ENCODE measurements at places on chromosomes 6 and 20. TPM values are rescaled to one million over a fixed set of nuclear protein-coding genes. Genes with fewer than 3 reads are reported as not detected.

DNA sequence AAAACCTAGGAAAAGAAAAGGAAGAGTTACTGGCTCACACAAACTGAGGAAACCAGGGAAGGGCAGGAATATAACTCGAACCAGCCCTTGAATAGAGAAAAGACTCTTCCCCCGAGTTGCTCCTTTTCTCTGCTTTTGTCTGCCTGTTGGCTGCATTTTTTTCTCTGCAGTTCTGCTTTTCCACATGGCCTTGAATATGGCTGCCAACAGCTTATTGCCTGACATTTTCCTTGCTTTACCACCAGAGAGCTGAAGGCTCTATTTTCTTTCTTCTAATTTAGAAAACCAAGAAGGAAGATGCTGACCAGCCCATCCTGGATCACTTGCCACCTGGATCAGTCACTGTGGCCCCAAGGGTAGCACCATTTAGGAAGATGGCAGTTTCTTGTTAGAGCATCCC is 164.8 kb upstream of the MAN1A1 start:
- H3K36me3 ChIP-seq: no peaks in the 10 kb centered on the region
- H3K27me3 ChIP-seq: peaks cover 5% of the 10 kb centered on the region
- no peaks in the 10 kb centered on the region for H3K4me1 ChIP-seq
- no peak overlapping the region for H3K4me3 ChIP-seq
- no peak overlapping the region for H3K27ac ChIP-seq

DNA sequence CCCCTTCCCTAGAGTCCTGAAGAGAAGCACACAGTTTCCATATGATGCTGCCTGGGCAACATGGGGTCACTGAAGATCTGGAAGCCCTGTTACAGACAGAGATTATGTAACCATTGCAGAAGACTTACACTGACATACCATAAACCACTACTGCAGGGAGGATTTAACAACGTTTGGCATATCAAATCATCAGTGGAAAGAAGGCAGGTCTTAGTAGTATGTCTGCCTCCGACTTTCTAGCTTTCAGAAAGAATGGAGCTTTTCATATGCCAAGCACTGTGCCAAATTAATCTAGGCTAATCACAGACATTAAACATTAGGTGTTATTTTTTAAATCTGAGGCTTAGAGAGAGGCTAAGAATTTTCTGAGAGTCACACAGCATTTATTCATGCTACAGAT is 144.3 kb downstream of the ADGRB3 start:
- H3K36me3 ChIP-seq: no peaks in the 10 kb centered on the region
- H3K4me1 ChIP-seq: no peaks in the 10 kb centered on the region
- H3K27me3 ChIP-seq: no peaks in the 10 kb centered on the region
- H3K27ac ChIP-seq: no peak overlapping the region
- no peak for DNase-seq

LIN28B gene
- not detected for total RNA-seq

SLC35D3 gene
- total RNA-seq: not detected

DNA sequence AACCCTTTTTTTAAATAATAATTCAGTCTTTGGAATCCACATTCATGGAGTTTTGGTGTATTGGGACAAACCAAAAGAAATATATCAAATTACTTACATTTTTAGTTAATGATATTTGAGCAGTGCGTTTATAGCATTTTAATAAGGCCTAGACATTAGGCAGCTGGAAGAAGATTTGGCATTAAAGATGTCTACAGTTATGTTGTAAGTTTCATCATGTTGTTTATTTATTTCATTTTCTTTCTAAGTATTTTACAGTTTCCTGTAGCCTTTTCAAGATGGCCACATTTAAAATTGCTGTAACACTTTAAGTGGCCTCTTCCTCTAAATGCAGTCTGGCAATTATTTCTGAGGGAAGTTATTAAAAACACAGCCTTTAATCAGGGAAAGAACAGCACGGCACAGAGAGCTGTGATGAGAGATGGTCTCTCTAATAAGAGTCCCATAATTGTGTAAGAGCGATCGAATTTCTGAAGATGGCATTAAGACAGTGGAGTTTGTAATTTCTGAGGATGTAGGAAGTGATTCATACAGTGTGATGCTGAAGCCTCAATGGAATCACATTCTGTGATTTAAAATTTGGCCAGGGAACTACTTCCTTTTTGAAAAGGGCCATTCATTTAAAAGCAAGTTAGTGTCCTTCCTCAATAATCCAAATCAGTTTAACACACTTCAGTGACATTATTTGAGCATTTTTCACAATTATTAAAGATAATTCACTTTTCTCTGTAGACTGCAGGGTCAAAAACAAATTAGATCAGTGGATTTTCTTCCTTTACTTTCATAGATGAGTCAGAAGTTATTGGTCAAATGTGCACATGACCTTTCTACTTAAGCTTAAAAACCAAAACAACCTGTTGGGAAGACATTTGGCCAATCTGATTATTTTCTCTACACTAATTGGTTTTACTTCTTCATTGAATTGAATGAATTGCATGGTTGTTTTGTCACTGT is 52.4 kb upstream of the EDN3 start:
- H3K4me3 ChIP-seq: no peak overlapping the region
- H3K36me3 ChIP-seq: peaks cover 11% of the 10 kb centered on the region
- no peaks in the 10 kb centered on the region for H3K27me3 ChIP-seq
- no peak for DNase-seq
- H3K4me1 ChIP-seq: peaks cover 20% of the 10 kb centered on the region
- H3K27ac ChIP-seq: peak overlapping the region; percentile 20

KCNG1 gene
- total RNA-seq: 1.6 TPM

GRCh38 chr6:298233-299103 is 6.2 kb downstream of the DUSP22 start:
- DNase-seq: no peak
- H3K4me1 ChIP-seq: peaks cover 40% of the 10 kb centered on the region
- no peak overlapping the region for H3K27ac ChIP-seq
- H3K27me3 ChIP-seq: no peaks in the 10 kb centered on the region
- H3K36me3 ChIP-seq: peaks cover 2% of the 10 kb centered on the region
- no peak overlapping the region for H3K4me3 ChIP-seq

GRCh38 chr6:7051780-7052442 is 55.9 kb upstream of the RREB1 start:
- H3K27me3 ChIP-seq: peaks cover 22% of the 10 kb centered on the region
- peaks cover 14% of the 10 kb centered on the region for H3K4me1 ChIP-seq
- no peaks in the 10 kb centered on the region for H3K36me3 ChIP-seq
- DNase-seq: peak; percentile 55

- H3K4me3 ChIP-seq: no peak overlapping the region
- no peaks in the 10 kb centered on the region for H3K36me3 ChIP-seq
- no peak overlapping the region for H3K27ac ChIP-seq
- H3K27me3 ChIP-seq: no peaks in the 10 kb centered on the region
Observed at GRCh38 chr20:15511551-15511950, 1061.7 kb downstream of the KIF16B start.

GRCh38 chr6:91132461-91132860 is 545.6 kb upstream of the MAP3K7 start:
- H3K27ac ChIP-seq: no peak overlapping the region
- DNase-seq: no peak
- no peak overlapping the region for H3K4me3 ChIP-seq
- H3K4me1 ChIP-seq: no peaks in the 10 kb centered on the region
- no peaks in the 10 kb centered on the region for H3K27me3 ChIP-seq

GRCh38 chr20:61256365-61256764 is 4.3 kb downstream of the CDH4 start:
- no peak overlapping the region for H3K27ac ChIP-seq
- H3K36me3 ChIP-seq: no peaks in the 10 kb centered on the region
- H3K4me1 ChIP-seq: no peaks in the 10 kb centered on the region
- no peak overlapping the region for H3K4me3 ChIP-seq

GRCh38 chr20:13119583-13119982 is 101.5 kb upstream of the ISM1 start:
- no peak overlapping the region for H3K4me3 ChIP-seq
- H3K36me3 ChIP-seq: no peaks in the 10 kb centered on the region
- H3K27ac ChIP-seq: no peak overlapping the region
- H3K27me3 ChIP-seq: no peaks in the 10 kb centered on the region
- peaks cover 7% of the 10 kb centered on the region for H3K4me1 ChIP-seq

NRSN1 gene
- not detected for total RNA-seq

PPIL6 gene
- 0.56 TPM for total RNA-seq

DNA sequence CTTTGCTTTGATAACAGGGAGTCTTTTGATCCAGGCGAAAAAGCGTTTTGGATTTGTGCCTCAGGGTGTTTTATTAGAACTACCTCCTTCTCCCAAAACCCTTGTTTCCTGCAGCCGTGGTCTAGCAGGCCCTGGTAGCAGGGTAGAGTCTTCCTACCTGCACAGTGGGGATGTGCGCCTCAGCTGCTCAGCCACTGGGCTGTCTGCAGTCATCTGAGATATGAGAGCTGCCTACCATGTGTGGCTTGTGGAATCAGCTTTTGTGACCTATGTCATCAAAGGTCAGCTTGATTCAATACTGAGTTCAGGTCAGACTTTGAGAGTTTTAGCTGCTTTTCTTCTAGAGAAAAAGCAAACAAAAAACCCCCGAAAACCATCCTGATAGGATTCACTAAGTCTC is 279.5 kb downstream of the CLIC5 start:
- H3K27me3 ChIP-seq: no peaks in the 10 kb centered on the region
- H3K4me3 ChIP-seq: peak overlapping the region; percentile 8
- H3K36me3 ChIP-seq: no peaks in the 10 kb centered on the region
- no peak for DNase-seq
- H3K4me1 ChIP-seq: peaks cover 65% of the 10 kb centered on the region

KCNQ2 gene
- 0.44 TPM for total RNA-seq

LGSN gene
- 0.32 TPM for total RNA-seq

DNA sequence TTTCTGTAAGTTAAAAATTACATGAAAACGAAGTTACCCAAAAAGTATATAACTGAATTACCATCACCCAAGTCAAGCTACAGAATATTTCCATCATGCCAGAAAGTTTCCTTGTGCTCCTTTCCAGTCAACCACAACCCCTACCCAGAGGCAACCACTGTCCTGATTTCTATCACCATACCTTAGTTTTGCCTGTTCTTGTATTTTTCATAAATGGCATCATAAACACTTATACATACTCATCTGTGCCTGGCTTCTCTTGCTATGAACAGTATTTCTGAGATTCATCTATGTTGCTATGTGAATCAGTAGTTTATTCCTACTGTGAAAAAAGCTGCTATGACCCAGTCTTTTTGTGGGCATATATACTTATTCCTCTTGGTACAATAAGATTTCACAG is 7.4 kb downstream of the FKBP5 start:
- peak overlapping the region; percentile 26 for H3K27ac ChIP-seq
- H3K27me3 ChIP-seq: no peaks in the 10 kb centered on the region
- DNase-seq: peak; percentile 55
- peaks cover 14% of the 10 kb centered on the region for H3K36me3 ChIP-seq
- H3K4me3 ChIP-seq: peak overlapping the region; percentile 19

GRCh38 chr6:42429042-42429585 is 22.6 kb downstream of the TRERF1 start:
- peak overlapping the region; percentile 50 for H3K4me3 ChIP-seq
- H3K36me3 ChIP-seq: peaks cover 13% of the 10 kb centered on the region
- H3K27me3 ChIP-seq: no peaks in the 10 kb centered on the region
- DNase-seq: no peak
- peaks cover 53% of the 10 kb centered on the region for H3K4me1 ChIP-seq

GRCh38 chr6:42138630-42139619 is 3.5 kb downstream of the C6orf132 start:
- H3K36me3 ChIP-seq: no peaks in the 10 kb centered on the region

DNA sequence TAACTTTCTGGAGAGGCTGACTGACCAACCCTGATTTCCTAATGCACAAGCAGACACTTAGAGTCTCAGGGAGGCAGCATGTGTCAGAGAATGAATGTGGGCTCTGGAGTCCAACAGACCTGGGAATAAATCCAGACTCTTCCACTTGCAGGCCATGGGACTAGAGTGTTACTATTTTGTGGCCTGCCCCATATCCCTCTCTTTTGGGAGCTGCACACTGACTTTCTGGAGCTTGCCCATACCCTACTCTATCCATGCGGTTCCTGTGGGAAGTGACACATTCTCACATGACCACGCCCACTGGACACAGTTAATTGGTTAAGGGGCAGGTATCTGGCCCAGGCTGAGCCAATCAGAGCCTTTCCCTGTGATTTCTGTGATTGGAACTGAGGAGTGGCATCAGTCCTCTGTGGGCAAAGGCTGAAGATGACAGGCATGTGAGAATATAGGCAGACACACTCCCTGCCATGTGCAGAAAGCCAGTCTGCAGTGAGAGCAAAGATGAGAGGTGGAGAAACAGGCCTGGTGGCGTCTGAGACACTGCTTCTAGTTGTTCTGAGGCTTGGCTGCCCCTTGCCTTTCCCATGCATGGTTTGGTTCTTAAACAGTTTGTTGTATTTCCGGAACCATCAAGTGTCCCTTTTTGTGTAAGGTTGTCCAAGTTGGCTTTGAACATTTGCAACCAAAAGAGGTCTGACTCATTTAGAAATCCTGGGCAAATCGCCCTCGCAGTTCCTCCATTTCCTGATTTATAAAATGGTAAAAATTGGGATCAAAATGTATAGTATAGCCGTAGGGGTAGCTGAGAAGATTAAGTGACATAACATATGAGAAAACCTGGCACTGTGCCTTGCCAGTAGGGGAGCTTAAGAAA is 125.6 kb downstream of the CDC5L start:
- H3K27me3 ChIP-seq: peaks cover 30% of the 10 kb centered on the region
- H3K27ac ChIP-seq: no peak overlapping the region
- H3K36me3 ChIP-seq: peaks cover 2% of the 10 kb centered on the region
- no peak for DNase-seq
- H3K4me3 ChIP-seq: no peak overlapping the region

DNA sequence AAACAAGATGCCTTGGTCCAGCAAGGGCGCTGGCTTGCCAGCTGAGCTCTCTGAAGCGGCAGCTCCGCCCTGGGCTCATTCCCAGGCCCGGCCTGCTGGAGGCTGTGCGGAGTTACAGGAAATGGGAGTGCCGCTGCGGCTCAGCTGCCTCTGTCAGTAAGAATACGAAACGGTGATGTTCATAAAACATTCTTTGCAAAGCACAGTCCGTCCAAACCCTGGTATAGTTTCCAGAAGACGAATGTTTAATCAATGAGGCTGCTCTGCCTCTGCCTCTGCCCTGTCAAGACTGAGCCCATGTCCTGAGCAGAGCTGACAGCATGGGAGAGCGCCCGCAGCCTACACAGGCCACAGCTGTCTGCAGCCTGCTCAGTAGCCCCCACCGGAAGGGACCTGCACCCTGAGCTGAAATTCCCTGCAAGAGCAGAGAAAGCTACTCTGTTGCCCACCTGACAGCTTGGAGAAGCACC is 153.3 kb upstream of the SNX9 start:
- no peak overlapping the region for H3K27ac ChIP-seq
- no peak overlapping the region for H3K4me3 ChIP-seq
- DNase-seq: no peak
- peaks cover 26% of the 10 kb centered on the region for H3K27me3 ChIP-seq

GRCh38 chr20:21100578-21101452 is 5.3 kb downstream of the LINC00237 start:
- peak overlapping the region; percentile 92 for H3K4me3 ChIP-seq
- no peaks in the 10 kb centered on the region for H3K36me3 ChIP-seq
- H3K27ac ChIP-seq: peak overlapping the region; percentile 96
- peaks cover 40% of the 10 kb centered on the region for H3K4me1 ChIP-seq

GRCh38 chr20:20366551-20366875 is 1.4 kb upstream of the INSM1 start:
- peaks cover 70% of the 10 kb centered on the region for H3K27me3 ChIP-seq
- H3K36me3 ChIP-seq: peaks cover 3% of the 10 kb centered on the region
- no peak overlapping the region for H3K27ac ChIP-seq
- peak overlapping the region; percentile 73 for H3K4me3 ChIP-seq
- H3K4me1 ChIP-seq: peaks cover 54% of the 10 kb centered on the region
- DNase-seq: no peak

GRCh38 chr20:38392356-38392755 is 42.8 kb downstream of the SNHG17 start:
- no peaks in the 10 kb centered on the region for H3K4me1 ChIP-seq
- no peaks in the 10 kb centered on the region for H3K36me3 ChIP-seq
- no peaks in the 10 kb centered on the region for H3K27me3 ChIP-seq
- H3K4me3 ChIP-seq: no peak overlapping the region
- no peak overlapping the region for H3K27ac ChIP-seq
